Muscle of back (tissue), 13 donors: ENCODE measurements at places on chromosomes 3 and 15. TPM values are rescaled to one million over a fixed set of nuclear protein-coding genes. Genes with fewer than 3 reads are reported as not detected.

LIPH gene
- 0.05 TPM for polyA plus RNA-seq

LTF gene
- 1.5 TPM for polyA plus RNA-seq

GOLGB1 gene
- 42.0 TPM for polyA plus RNA-seq

P2RY12 gene
- 0.94 TPM for polyA plus RNA-seq

CHRM5 gene
- 0.03 TPM for polyA plus RNA-seq

SCAANT1 gene
- polyA plus RNA-seq = 1.0 TPM

GABRG3 gene
- 0.13 TPM for polyA plus RNA-seq

TMEM108 gene
- polyA plus RNA-seq = 17.1 TPM

CPLX3 gene
- polyA plus RNA-seq = not detected

DNA sequence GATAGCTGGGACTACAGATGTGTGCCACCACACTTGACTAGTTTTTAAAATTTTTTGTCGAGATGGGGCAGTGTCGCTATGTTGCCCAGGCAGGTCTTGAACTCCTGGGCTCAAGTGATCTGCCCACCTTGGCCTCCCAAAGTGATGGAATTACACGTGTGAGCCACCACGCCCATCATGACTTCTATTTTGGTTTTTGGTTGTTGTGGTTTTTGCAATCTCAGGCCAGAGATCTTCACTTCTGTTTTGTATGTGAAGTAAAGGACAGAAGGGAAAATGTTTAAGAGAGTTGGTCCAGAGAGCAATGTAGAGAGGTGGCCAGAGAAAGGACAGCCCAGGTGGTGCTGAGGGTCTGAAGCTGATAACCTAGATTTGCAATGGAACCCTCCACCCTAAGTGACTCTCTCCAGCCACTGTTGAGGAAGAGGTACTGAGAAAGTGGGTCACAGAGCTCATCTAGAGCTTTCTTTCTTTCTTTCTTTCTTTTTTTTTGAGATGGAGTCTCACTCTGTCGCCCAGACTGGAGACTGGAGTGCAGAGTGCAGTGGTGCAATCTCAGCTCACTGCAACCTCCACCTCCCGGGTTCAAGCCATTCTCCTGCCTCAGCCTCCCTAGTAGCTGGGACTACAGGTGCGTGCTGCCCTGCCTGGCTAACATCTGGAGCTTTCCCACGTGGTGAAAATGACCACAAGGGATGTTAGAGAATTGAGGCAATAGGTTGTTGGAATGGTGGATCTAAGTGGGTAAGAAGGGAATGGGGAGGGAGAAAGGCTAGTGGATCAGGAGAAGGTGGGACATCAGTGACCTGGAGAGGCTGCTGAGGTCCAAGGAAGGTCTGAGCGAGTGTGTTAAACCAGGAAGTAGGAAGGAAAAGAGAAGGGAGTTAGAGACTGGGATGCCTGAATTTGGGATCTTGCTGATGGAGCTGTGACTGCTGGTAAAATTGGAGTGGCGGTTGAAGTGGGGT lies 22.4 kb upstream of the SEMA4B start:
- no peak for DNase-seq

DNA sequence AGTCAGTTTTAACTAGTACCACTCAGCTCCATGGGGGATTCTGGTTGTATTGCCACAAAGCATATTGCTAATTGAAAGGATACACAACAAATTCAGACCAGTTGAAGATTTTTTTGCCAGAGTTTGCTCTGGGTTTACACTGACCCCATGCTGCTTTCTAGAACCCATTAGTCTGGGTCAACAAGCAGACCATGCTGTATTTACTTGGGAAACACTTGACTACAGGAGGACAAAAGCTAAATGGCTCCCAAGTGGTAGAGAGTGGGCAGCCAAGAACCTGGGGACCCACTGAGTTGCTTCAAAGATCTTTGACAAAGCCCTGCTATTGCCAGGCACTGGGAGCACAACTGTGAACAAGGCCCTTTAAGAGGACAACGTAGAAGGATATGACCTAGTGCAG lies 86.8 kb upstream of the PSMD6 start:
- no peak for DNase-seq

DNA sequence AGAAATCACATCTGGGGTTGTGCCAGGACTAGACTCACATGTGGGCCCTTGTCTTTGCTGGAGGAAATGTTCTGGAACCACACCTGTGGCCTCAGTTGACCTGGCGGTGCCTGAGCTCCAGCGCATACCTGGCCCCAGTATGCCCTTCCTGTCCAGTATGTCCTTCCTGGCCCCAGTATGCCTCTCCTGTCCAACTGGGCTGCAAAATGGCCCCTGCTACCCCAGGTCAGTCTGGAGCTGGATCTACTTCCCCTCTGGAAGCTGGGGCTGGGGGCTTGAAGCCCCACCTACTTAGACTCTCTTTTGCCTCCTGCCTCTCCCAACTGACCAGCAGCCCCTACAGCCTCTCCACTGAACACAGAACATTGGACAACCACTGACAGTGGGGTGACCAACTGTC lies 15.3 kb downstream of the RASGRF1 start:
- DNase-seq = no peak

DNA sequence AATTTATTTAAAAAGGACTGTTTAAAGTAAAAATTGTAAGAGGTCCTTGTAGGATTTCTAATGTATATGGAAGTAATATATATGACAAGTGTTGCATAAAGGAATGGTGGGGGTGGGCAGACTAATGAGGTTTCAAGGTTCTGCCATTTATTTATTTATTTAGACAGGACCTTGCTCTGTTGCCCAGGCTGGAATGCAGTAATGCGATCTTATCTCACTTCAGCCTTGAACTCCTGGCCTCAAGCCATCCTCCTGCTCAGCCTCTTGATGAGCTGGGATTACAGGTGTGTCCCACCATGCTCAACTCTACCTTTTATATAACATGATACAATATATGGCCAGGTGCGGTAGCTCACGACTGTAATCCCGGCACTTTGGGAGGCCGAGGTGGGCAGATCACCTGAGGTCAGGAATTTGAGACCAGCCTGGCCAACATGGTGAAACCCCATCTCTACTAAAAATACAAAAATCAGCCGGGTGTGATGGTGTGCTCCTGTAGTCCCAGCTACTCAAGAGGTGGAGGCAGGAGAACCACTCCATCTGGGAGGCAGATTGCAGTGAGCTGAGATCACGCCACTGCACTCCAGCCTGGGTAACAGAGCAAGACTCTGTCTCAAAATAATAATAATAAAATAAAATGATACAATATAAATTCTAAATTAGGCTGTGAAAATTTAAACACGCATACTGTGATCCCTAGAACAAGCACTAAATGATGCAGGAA lies 33.8 kb upstream of the IGF2BP2 start:
- DNase-seq = no peak

DNA sequence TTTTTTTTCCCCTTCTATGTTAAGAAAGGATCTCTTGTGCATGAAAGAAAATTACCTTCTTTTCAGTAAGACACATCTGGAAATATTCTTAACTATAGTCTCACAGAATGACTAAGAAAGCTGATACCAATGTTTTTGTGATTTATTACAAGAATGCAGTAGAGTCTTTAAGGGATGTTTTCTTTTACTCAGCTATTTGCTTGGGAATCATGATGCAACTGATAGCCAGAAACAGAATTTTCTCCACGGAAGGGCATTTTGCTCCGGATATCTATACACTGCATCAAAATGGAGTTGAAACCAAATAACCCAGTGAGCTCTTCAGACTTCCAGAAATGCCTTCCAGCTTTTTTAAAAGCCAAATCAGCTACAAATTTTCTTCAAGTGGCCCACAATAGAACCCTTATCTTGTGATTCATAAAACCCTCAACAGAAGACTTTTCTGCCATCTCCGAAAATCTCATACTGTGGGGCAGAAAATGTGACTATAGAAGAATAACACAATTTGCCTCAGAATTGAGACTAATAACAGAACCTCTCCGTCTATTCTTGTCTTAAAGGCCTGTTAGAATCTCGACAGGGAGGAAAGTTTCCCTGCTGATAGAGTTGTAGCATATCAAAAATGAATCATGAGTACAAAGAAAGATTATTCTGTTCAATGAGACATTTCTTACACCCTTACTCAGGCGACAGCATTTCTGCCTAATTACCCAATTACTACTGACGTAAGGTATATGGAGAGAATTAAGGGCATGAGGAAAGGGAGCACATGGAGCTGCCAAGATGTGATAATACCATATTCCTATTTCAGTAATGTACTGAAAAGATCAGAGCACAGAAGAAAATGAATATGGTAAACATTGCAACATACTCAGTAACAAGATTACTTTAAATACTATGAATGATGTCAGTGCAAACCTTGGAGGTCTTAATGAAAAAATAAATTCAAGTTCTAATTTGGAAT lies 900.1 kb downstream of the ROBO1 start:
- no peak for DNase-seq

GRCh38 chr3:908839-909238 lies 184.0 kb upstream of the CNTN6 start:
- no peak for DNase-seq

- no peak for DNase-seq
Observed at GRCh38 chr15:65076486-65077290, at the start of gene KBTBD13. TSS of gene KBTBD13 (plus strand) at chr15:65076746. CDS start at chr15:65076816, 70 bp downstream.

DNA sequence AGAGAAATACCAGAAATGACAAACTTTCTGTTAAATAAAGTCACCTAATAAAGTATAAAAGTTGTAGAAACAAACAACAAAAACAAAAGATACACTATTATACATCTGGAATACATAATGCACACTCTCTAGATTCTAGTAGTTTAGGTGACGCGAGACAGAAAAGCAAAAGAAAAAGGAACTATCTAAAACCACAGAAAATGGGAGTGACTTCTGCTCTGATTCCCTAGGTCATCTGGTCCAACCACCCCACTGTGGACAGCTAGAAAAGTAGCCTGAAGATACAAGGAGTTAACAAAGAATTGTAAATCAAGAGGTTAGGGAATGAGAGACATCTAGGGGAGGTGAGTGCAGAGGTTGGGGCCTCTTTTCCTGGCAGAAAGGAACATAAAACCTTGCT lies 39.1 kb downstream of the DHX36 start:
- DNase-seq = no peak

- no peak for DNase-seq
Observed at GRCh38 chr3:108936924-108937689, 16.6 kb downstream of the GUCA1C start.

DNA sequence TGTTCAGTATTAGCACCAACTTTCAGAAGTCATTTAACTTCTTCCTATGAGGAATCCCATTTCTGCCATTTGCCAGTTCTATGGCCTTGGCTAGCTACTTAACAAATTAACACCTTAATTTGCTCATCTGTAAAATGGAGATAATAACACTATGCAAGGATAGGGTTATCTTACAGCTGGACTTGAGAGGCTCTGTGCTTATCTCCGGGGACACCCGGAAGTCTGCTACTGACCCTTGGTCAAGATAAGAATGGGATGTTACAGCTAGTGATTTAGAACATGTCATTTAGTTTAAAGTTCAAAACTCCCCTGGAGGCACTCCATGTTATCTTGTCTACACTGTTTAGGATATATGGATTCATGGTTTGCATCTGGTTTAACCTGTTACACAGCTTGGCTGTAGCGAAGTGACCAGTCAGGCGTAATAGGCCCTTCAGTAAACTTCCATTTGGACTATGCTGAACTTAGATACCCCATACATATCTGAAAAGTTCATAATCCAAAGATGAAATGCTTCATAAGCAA lies 156.0 kb upstream of the CD96 start:
- DNase-seq = no peak

DNA sequence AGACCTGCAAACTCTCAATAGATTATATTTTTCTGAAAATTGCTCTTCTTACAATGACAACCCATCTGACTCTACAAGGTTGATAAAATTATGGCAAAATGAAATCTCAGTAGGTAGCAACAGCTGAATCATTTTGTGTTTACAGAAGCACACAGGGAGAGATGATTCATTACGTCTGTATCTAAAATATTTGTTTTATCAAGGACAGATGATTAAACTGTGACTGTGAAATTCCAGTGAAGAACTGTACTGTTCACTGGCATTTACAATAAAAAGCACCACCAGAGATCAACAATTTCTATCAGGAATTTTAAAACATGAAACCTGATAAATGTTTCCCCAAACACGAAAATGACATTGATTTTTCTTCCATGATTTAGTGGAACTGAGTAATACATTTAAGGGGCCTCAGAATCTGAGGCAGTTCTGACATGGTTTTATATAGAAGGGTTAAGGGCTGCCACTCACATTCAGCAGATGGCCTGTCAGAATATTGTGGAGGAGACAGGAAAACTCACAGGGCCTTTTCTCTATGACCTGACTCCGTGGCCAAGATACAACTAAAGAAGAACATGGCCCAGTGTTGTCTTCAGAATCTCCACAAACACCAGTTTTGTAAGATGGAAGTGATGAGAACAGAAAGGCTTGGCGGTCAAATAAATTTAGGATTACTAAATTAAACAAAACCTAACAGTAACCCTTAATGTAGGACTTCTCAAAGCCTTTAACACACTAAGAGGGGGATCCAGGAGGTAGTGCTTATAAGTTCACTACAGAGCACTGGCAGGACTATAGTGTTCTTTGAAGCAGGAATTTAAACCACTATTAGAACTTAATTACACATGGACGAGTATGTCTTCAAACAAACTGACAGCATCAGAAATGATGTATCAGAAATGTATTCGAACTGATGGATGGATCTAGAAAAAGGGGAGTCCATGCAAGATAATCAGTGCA lies 25.9 kb downstream of the RAD18 start:
- peak; percentile 71 for DNase-seq

DNA sequence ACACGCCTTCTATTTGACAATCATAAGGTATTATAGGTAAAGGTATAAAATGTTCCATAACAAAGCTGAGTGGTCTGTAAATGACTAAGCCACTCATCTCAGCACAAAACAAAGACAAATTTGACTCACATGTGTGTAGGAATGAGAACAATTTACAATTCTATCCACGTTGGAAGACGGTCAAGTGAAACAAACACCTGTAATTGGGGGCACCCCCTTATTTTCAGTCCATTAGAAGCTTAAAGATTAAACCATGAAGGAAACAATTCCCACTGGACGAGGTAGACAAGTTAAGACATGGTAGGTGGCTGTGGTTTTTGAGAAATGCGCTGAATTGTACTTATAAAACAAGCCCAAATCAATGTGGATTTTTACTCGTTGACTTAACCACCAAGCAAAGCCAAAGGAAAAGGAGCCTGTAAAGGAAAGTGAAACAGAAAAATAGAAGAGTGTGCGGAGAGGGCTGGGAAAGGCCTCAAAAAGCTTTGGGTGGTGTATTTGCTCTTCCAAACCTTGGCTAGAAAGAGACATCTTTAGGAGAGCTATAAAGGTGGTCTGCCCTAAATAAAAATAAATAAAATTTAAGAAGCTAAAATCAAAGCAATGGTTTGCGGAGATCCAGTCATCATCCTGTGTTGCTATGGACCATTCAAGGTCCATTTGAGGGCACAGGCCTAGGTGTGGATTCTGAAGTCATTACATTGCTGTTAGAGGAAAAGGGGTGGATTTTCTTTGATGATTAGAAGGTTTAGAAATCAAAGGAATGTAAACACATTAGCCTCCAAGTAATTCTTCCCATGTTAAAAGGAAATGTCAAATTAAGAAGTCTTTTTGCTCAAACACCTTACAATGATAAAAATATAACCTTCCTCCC lies 135.0 kb downstream of the TFG start:
- no peak for DNase-seq

- DNase-seq = no peak
Observed at GRCh38 chr3:37475435-37475834, 301.1 kb upstream of the LRRFIP2 start.
